Spinal cord (tissue), 10 donors: ENCODE measurements at places on chromosomes 5 and 9. TPM values are rescaled to one million over a fixed set of nuclear protein-coding genes. Genes with fewer than 3 reads are reported as not detected.

- DNase-seq, result no peak
Measured at GRCh38 chr5:33850100-33850594, 41.6 kb downstream of the ADAMTS12 start.

The S1PR3 gene
- total RNA-seq, result 21.2 TPM

DNA sequence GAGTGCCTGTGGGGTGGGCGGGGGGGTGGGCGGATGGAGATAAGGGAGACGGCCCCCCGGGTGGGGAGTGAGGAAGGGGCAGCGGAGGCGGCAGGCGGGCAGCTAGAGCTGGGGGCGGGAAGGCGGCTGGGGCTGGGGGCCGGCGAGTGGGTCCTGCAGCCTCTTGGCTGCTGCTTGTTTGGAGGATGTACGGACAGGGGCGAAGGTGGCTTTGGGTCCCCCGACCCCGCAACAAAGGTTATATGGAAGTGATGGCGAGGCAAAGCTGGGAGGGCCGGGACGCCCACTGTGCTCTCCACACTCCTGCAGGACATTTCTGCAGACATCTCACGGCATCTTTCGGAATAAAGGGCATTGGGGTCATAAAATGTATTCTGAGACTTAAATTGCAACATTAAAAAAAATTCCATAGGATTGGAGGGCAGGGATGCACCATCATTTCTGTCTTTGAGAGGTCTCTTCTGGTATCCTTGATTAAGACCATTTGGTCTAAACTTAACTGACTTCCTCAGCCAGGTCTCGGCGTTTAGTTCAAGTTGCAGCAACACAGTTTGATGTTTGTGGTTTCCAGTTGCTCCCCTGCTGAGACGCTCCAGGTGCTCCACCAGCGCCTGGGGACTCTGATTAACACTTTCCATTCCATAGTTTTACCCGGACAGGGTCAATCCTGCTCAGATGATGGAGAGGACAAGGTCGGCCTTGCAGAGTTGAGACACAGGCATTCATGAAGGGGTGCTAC lies 101.6 kb upstream of the SSBP2 start:
- DNase-seq, result peak; percentile 55

DNA sequence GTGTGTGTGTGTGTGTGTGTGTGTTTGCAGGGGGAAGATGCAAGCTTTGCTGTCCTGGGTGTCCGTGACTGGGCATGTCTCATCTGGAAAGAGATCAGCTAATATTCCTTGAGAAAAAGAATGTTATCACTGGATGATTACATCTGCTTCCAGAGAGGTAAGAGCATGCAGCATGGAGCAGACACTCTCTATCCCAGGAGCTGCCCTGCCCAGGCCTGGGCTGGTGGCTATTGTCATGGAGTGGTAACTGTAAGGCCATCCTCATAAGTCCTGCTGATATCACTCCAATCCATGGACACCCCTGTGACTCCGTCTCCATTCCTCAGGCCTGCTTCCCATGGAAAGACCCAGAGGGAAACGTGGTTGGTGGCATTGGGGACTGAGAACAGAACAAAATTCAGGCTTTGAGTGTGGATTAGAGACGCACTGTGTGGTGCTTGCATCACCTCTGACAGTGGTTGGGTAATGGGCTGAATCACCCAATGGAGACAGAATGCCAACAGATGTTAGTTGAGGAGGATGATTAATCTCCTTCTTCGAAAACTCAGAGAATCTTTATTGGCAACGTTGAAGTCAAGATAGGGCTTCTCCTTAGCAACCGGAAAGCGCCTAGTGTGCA lies 52.0 kb upstream of the KCNIP1 start:
- DNase-seq, result no peak

DNA sequence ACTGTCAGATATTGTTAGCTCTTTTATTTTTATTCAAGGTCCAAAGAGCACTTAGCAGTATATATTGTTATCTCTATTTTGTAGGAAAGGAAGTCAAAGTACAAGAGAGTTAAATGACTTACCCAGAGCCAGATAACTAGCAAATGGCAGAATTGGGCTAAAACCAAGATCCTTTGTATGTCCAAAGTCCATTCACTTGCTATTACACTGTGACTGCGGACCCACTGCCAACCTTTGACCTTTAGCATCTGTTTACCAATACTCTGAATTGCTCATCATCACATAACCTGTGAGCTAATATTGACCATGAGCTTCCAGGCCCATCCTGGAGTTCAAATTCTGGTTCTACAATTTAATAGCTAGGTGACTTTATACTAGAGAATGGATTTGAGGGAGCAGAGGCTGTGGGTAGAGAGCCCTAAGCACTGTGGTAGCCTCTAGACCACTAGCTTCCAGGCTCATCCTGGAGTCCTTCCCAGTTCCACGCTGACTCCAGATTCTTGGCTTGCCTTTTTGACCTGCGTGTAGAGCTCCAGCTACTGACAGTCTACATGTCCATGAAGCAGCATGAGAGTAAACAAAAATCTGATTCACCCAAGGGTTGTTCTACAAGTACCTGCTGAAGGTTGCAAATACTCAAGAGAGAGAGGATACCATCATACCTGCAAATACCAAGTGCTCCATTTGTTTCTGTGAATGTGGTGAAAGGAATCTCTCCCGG lies 424.0 kb downstream of the SH3GL2 start:
- DNase-seq, result no peak

DNA sequence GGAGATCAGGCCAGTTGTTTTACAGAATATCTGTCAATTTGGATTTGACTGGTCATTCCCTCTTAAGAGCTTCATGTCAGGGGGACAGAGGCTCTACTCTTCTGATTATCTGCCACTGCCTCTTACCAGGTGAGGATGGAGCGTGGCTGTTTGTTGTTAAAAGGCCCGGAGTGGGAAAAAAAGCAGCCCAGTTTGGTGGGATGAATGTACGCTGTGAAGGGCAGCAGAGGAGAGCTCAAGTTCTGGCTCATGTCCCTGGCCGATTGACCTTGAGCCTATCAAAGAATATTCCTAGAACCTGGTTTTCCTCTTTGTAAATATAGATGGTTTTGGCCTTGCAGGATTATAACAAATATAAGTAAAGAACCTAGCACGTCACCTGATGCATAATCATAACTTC lies 16.3 kb upstream of the SHB start:
- DNase-seq, result no peak

- DNase-seq, result no peak
Measured at GRCh38 chr9:129380961-129381401, 202.9 kb upstream of the IER5L start.

DNA sequence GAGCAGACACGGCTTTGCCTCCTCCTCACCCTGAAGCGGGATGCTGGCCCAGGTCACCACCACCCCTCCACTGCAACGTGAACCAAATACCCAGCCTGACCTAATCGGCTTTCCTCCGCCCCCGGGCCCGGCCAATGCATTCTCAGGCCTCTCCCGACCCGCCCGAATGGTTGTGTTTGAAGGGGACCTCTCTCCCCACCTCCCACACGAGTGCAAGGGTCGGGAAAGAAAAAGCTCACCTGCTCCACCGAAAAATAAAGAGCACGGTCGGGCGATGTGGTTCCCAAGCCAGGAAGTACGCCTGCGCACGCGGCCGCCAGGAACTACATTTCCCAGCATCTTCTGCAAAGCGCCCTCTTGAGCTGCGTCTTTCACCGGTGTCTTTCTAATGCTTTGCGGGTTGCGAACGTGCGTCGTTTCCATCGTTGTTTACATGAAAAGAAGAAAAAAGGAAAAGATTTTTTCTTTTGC lies at the start of gene ZNF883:
Gene ZNF883 (minus strand): TSS at position 282 of the 471 bp plus-strand sequence.
- peak; percentile 75 for DNase-seq

The GALT gene
- 72.4 TPM for total RNA-seq

The PAEP gene
- 0.55 TPM for total RNA-seq

The TXNDC8 gene
- not detected for total RNA-seq

DNA sequence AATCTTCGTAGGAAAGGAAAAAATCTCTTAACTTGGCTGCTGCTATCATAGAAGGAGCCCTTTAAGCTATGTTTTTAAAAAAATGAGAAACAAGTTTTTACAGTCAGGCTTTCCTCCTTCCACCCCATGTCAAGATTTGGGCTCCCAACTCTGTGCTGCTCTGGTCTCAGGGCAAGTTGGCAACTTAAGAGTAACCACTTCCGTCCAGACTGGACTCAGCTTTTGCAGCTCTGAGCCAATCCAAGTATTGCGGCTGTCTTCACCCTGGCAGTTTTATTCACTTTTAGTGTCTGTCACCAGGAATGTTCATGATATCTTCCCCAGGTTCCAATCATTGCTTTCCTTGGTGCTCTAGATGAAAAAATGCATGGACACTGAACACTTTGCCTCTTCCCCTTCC lies 115.9 kb upstream of the GAS1 start:
- no peak for DNase-seq

DNA sequence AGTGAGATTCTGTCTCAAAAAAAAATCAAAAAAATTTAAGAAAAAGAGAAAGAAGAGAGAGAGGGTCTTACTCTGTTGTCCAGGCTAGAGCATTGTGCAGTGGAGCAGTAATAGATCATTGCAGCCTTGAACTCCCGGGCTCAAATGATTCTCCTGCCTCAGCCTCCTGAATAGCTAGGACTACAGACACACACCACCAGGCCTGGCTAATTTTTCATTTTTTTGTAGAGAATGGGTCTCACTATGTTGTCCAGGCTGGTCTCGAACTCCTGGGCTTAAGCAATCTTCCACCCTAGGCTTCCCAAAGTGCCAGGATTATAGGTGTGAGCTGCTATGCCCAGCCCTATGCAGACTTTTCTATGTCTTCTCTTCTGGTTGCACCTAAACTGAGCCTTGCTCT lies 25.0 kb downstream of the RRAGA start:
- no peak for DNase-seq

- no peak for DNase-seq
Measured at GRCh38 chr5:109506556-109506955, 96.8 kb upstream of the PJA2 start.

GRCh38 chr5:143398053-143398355 lies 5.5 kb downstream of the NR3C1 start:
- no peak for DNase-seq

- DNase-seq, result no peak
Measured at GRCh38 chr9:97406620-97407177, 5.2 kb upstream of the TDRD7 start.

GRCh38 chr5:140875085-140876065 lies at the start of gene PCDHA12:
TSS of gene PCDHA12 (plus strand) at chr5:140875308. CDS start at chr5:140875473, 165 bp downstream.
- DNase-seq, result peak; percentile 20

GRCh38 chr5:180499684-180500083 lies 5.5 kb downstream of the CNOT6 start:
- DNase-seq, result no peak

- DNase-seq, result no peak
Measured at GRCh38 chr9:32403567-32404260, 19.3 kb downstream of the ACO1 start.

DNA sequence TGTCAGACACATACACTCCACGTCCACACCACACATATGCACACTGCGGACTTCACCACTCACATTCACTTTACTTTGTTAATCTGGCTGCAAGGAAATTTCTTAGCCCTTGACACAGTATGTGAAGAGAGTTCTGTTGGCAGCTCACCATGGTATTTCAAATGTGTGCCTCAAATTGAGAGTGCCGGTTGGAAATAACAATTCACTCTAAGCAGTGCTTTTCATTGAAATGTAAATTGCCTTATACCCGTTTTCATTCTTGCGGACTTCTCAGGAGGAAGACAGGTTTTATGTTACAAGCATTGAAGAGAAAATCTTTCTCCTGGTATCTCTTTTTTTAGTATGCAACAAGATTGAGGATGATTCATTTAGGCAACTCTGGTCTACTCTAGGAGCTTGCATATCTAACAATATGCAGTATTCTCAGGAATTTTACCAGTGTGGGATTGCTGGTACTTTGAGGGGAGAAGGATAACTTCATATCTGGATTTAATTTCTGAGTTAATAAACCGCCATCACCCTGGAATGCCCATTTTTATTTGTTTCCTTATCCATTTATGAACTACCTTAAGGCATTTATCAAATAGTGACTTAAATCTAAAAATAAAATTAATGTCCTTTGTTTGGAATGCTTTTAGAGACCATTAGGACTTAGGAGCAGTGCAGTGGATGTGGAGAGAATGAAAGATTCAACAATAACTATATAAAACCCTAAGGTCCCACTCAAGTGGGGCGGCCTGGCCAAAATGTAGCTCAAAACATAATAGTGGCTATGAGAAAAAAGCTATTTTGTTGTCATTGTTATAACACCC lies 87.0 kb downstream of the IQGAP2 start:
- no peak for DNase-seq

The TRMO gene
- total RNA-seq, result 19.2 TPM

The CCDC192 gene
- 0.99 TPM for total RNA-seq

DNA sequence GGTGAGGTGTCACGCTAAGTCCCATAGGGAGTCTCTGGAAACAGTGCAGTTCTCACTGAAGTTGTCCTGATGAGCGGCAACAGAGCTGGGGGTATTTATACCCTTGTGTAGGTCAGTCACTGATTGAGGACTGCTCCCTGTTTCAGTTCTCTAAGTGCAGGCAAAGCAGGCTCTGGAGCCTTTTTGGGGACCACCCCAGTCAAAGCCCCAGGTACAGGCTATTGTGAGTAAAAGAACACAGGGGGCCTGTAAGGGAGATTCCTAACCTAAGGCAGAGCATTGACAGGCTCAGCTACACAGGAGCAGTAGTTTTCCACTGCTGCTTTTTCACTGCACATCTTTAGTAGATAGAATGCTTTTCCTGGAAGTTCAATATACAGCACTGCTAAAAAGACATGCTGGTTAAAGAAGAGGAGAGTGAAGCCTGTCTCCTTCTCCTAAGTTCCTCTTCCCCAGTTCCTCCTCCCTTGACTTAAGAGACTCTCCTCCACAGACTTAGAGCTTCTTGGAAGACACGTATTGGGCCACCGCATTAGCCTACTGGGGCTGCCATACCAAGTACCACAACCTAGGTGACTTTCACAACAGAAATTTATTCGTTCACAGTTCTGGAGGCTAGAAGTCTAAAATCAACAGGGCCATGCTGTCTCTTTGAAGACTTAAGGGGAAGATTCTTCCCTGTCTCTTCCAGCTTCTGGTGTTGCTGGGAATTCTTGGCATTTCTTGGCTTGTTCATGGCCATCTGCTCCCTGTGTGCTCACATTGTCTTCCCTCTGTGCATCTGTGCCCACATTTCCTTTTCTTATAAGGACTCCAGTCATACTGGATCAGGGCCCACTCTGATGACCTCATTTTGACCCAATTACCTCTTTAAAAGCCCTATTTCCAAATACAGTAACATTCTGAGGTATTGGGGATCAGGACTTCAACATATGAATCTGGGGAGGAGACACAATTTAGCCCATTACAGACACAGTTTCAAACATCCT lies 221.0 kb downstream of the ESM1 start:
- DNase-seq, result no peak

The SERF1A gene
- total RNA-seq, result 3.7 TPM

DNA sequence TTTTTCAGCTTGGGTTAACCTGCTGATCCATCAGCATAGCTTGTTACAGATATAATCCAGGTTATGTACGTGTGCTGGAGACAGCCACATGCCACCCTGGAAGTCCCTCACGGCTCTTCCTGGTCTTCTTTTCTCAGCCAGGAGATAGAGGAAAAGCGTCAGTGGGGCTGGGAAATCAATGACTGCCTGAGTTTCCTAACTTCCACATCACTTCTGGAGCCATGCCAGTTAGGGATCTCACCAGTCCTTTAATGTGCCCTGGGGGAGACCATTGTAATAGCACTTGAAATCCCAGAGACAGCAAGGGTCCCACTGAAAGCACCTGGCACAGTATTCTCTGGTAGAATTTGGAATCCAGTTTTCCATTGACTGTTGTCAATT lies 29.2 kb downstream of the ANXA2R start:
- no peak for DNase-seq
